Posterior vena cava (tissue), 2 donors: ENCODE measurements at places on chromosomes 11 and 22. TPM values are rescaled to one million over a fixed set of nuclear protein-coding genes. Genes with fewer than 3 reads are reported as not detected.

- peak; percentile 41 for DNase-seq
Measured at GRCh38 chr11:68664906-68665305, 19.4 kb upstream of the GAL start.

- DNase-seq = no peak
Measured at GRCh38 chr11:118012083-118012669, 26.0 kb downstream of the IL10RA start.

- peak; percentile 94 for DNase-seq
Measured at GRCh38 chr11:120546312-120547205, 35.0 kb downstream of the GRIK4 start.

Gene MFRP
- not detected for total RNA-seq

DNA sequence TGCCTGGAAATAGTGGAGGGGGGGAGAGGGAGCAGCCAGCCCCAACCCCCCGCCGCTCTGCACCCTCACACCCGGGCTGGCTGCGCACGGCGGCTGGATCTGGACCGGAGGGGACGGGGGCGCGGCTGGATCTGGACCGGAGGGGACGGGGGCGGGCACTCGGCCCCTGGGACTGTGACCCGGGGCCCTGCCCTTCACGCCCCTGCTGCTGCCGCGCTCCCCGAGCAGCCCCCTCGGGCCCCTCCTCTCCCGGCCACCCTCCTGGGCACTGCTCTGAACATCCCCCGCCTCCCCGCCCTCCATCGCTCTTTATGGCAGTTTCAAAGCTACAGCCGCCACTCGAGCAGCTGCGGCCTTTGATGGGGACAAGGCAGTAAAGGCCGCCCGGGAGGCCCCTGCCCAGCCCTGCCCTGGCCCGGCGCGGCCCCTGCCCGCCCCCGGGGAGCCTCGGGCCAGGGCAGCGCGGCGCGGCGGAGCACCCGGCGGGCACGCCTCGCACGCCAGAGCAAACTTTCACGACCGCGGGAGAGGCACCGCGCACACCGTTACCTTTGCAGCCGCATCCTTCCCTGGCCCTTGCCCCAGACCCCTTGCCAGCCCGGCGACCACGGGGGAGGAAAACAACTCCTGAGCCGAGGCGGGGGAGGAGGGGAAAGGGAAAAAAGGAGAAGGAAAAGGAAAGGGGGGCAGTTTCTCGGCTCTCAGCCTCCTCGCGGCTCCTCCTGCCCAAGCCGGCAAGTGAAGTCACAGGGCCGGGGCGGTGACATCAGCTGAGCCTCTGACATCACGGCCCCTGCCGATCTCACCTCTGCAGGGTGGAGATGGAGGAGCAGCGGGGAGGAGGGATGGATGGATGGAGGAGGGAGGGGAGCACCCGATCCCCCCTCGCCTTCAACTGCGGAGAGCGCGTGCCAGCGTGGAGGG, 13.1 kb upstream of the TCF20 start:
- DNase-seq = peak; percentile 83
